ENCODE measurements at places on chromosomes 11 and 22.

- DNase-seq = no peak
Measured at GRCh38 chr11:115193914-115194801, 310.1 kb downstream of the CADM1 start.

GRCh38 chr22:35915477-35916013 is 113.1 kb downstream of the RBFOX2 start:
- no peak for DNase-seq

- DNase-seq = no peak
Measured at GRCh38 chr11:12134236-12134585, 23.8 kb downstream of the MICAL2 start.

DNA sequence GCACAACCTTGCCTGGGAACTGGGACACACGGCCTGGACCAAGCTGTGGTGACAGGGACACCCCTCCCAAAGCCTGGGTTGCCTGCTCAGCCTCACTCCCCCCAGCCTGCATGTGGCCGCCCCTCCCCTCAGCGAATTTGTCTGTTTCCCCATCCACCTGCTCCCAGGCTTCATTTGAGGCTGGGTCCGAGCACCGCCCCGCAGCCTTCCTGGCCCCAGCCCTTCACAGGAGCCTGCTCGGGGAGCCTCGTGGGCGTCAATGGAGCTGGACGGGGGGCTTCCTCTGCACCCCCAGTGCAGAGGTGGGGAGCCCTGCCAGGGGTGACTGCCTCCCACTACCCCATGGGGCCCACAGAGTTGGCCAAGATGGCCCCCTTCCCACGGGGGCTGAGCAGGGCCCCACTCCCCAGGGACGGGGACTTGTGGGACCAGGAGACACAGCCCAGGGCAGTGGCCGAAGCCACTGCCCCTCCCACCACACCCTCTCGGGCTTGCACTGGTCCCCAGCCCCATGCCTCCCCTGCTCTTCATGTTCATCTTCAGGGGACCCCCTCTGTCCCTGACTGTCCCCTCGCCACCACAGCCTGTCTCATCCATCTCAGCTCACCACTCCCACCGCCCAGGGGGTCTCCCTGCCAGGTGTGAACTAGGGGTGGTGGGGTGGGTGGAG is 91.7 kb downstream of the WNT7B start:
- no peak for DNase-seq

GRCh38 chr11:27701355-27702105 is 1.3 kb upstream of the BDNF start:
- no peak for DNase-seq

DNA sequence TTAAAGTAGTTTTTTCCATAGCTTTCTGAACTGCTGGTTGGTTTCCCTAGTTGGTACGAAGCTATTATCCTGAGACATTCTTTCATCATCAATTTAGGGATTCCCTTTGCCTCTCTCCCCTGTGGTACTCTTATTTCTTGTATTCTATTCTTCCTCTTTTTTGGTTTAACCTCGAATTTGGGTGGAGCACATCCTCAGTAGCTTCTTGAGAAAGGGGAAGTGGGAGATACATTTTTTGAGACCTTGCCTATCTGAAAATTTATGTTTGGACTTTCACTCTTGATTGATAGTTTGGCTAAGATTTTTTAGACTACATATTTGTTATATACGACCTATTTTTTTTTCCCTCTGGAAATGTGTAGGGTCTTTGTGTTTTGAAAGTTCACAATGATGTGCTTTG is 121.7 kb upstream of the ZBED5 start:
- DNase-seq = no peak

GRCh38 chr11:118167253-118167652 is 9.2 kb downstream of the SCN2B start:
- no peak for DNase-seq

Data from CD4-positive, CD25-positive, alpha-beta regulatory T cell (primary cell).